NCI-H1694 treated with DMSO at 0.1 percent for 48 hours (cell line): ENCODE measurements at places on chromosomes 5 and 9.

DNA sequence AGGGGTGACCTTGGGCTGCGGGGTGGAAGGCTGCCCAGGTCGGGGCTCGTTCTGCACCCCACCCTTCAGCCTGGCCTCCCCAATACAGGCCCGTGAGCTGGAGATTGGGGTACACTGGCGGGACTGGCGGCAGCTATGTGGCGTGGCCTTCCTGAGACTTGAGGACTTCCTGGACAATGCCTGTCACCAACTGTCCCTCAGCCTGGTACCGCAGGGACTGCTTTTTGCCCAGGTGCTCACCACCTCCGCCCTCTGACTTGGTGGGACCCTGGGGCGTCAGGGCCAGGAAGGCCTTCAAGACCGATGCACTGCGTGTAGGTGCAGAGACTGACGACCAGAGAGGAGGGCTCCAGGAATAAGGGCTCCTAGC is 10.5 kb downstream of the ZDHHC12 start:
- DNase-seq, result no peak

DNA sequence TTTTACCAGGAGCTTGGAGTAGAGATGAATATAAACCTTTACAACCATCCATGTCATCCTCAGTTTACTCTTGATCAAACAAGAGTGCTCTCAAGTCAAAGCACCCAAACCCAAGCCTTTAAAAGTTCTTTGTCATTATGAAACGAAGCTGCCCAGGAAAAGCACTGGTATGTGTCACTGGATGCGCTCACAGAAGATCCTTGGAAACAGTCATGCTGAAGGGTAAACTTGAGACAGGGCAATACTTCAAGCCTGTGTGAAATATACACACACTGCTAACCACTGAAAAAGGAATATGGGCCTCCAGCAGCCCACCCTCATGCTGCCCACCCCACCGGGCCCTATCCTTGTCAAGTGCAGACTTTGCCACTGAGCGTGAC is 84.5 kb downstream of the PRRT1B start:
- no peak for DNase-seq

- DNase-seq, result no peak
Observed at GRCh38 chr5:143938230-143938629, 126.3 kb downstream of the HMHB1 start.

DNA sequence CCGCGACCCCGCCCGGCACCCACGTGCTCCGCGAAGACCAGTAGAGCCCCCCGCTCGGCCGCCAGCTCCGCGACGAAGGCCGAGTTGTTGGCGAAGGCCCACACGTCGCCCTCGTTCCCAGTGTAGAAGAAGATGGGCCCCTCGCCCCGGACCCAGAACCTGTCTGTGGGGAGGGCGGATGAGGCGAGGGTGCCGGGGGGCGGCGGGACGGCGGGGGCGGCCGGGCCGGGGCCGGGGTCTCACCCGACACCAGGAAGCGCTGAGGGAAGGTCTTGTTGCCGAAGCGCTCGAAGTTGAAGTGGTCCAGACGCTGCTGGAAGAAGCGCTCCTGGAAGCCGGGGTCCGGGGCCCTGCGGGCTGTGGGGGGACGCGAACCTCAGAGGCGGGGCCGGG is 317 bp downstream of the DPP7 start:
- DNase-seq, result no peak

DNA sequence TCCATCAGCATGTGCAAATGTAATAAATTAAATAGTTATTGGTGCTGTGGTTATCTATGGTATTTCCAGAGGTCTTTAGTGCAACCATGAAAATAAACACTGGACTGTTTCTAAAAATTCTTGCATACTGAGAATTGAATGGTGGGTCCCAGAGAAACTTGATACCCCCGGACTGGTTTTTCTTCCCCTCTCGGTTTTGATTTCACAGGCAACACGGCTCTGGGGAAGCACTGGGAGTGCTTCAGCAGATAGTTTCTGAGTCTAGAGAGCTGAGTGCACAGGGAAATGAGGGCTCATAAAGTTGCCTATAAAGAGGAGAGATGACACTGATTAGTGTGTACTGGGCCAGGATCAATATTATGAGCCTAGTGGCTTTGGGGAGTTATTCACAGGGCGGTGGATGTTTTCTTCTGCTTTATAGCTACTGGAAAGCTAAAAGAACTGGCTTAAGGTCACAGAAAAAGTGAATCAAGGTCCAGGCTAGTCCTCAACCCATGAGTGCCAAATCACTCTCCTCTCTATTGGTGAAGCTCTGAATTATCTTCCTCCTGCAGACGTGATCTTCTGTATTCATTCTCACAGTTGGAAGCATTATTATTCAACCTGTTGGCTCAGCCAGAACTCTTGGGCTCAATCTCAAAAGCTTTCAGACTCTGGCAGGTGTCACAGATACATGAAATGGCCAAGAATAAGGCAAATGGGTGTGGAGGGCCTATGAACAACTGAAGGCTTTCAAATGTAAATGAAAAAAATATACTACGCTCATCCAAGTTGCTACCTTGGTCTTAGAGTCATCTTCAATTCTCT is 170.2 kb upstream of the HMHB1 start:
- DNase-seq, result no peak

DNA sequence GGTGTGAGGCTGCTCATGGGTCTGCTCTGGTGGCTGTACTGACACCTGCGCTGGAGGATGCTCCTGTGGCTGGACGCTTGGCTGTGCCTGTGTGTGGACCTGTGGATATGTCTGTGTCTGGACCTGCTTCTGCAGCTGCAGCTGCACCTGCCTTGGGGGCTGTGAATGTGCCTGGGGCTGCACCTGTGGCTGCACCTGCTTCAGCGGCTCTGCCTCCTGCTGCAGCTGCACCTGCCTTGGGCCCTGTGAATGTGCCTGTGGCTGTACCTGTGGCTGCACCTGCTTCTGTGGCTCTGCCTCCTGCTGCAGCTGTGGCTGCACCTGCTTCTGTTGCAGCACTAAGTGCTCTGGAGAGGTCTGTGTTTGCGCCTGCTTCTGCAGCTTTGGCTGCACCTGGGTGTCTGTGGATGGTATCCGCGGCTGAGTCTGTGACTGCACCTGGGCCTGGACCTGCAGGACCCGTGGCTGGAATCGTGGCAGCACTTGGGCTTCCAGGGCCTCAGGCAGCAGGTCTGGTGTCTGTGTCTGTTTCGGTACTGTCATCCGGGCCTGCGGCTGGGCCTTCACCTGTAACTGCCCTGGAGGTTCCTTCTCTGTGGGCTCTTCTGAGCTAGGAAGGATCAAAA is 12.5 kb downstream of the CIZ1 start:
- no peak for DNase-seq

- no peak for DNase-seq
Observed at GRCh38 chr9:135770203-135770535, 68.2 kb downstream of the KCNT1 start.

GRCh38 chr5:151685749-151686673 is 704 bp downstream of the SPARC start:
- no peak for DNase-seq

DNA sequence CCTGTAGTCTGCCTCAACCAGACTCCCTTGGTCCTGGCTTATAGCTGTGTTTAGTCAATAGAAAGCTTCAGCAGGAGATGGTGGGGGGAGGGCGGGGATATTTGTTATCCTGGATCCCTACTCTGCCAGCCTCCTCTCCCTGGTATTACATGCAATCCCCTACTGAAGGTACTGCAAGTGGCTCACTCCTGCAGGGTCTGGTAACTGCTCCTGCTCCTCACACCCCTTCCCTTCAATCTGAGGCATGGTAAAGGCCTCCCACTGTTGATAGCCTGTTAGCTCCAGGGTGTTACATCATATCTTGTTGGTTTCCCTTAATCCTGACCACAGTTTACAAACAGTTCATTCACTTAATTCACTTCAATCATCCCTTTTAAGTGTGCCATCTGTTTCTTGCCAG is 137.5 kb downstream of the AP3B1 start:
- DNase-seq, result no peak

DNA sequence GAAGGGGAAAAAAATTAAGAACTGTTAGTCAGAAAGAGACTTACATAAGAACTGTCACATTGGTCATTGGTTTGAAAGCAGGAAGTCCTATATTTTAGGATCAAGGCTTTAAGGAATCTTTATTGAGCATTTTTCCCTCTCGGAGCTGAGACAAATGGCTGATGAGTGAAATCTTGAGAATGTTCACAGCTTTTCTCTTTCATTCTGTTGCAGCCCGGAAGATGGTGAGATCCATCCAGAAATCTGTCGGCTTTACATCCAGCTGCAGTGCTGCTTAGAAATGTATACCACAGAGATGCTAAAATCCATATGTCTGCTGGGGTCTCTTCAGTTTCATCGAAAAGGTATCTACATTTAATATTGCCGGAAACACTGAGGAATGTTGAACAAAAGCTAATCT is 69.7 kb downstream of the RGS7BP start:
- no peak for DNase-seq

- DNase-seq, result no peak
Observed at GRCh38 chr5:68396722-68397121, 181.2 kb downstream of the PIK3R1 start.

GRCh38 chr9:9283159-9283986 is 1329.4 kb downstream of the PTPRD start:
- DNase-seq, result no peak

DNA sequence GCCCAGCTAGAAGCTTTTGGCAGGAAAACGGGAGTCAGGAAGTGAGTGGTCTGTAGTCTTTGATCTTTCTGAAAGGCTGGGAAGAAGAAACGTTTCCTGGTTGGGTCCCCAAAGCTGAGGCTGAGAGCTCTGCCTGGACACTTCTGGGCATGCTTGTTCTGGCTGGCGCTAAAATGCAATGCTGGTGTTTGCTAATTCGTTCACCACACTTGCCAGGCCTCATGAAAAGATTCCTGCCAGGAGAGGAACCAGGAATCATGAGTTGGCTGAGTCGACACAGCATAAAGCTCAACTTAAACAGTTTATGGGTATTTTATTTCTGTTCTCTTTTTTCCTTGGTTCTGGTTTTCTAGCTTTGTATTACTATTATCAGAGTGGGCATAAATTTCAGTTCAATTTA is 10.7 kb upstream of the PTGR1 start:
- no peak for DNase-seq
